Dermis microvascular lymphatic vessel endothelial cell (primary cell): ENCODE measurements at places on chromosomes 13 and 19.

DNA sequence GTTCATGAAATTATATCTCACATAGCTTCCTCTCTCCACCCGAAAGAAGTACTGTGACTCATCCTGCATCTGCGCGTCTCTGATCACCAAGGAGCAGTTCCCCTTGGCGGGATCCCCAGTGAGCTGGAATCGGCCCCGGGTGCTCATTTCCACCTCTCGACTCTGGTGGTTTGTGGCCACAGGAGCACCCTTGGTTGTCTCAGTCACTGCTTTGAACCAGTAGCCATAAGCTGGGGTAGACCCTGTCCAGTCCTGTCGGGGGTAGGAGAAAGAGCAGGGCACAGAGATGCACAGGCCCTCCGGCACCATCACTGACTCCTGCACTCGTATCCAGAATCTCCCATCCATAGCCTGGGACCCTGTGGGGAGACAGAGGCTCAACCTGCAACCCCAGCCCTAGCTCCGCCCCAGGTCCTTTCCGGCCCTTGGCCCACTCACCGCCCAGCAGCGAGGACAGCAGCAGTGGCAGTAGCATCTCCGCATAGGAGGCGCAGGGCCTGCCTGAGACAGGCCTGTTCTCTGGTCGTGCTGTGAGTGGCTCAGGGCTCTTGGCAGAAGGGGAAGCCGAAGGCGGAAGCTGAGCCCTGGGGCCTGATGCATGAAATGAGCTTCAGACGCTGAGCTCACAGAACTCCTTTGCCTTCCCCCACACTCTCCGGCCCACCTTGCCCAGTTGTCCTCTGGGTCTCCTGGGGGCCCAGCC, at the start of gene SIGLEC10:
Gene SIGLEC10, minus strand, starts transcription at position 536 of the 703 bp plus-strand sequence. Its CDS starts 61 bp downstream, at position 475.
- DNase-seq: no peak

DNA sequence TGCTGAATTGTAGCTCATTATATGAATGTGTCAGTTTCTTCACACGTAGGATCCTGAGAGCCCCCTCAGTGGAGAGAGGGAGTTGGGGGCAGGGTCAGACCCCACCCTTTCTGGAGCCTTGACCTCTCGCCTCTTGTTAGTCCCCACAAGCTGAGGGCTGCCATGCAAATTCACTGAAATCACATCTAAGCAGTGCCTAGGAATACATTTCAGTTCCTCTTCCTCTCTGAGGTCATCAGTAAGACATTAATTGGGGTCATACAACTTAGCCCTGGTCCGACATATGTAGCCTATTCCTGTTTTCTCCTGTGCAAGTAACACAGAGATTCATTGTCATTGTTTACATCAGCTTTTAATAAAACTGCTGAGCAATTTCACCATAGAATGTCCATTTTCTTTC, 30.0 kb downstream of the MYO9B start:
- no peak for DNase-seq

DNA sequence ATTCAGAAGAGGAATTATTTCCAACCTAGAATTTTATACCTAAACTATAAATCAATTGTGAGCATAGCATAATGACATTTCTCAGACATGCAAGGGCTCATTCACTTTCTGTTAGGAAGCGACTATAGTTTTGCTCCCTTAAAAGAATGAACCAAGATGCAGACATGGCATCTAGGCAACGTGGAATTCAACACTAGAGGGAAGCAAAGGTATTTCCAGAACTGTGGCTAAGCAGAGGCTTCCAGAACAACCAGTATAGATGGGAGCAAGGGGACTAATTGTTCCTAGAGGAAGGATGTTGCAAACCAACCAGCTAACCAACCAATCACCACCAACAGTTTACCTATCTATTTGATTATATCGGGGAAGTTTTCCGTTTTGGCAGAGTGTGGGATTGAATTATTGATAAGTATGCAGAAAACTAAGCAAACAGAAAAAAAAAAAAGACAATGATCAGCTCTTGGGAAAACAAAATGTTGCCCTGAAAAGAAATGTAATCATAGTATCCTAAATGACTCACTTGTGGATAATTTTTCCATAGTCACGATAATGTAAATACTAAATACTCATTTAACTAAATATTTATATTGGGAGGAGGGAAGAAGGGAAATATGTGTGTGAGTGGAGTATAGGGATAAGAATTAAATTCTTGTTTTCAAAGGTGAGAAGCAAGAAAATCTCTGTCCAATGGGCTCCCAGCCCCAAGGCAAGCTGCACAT, 21.1 kb downstream of the ARL11 start:
- no peak for DNase-seq

DNA sequence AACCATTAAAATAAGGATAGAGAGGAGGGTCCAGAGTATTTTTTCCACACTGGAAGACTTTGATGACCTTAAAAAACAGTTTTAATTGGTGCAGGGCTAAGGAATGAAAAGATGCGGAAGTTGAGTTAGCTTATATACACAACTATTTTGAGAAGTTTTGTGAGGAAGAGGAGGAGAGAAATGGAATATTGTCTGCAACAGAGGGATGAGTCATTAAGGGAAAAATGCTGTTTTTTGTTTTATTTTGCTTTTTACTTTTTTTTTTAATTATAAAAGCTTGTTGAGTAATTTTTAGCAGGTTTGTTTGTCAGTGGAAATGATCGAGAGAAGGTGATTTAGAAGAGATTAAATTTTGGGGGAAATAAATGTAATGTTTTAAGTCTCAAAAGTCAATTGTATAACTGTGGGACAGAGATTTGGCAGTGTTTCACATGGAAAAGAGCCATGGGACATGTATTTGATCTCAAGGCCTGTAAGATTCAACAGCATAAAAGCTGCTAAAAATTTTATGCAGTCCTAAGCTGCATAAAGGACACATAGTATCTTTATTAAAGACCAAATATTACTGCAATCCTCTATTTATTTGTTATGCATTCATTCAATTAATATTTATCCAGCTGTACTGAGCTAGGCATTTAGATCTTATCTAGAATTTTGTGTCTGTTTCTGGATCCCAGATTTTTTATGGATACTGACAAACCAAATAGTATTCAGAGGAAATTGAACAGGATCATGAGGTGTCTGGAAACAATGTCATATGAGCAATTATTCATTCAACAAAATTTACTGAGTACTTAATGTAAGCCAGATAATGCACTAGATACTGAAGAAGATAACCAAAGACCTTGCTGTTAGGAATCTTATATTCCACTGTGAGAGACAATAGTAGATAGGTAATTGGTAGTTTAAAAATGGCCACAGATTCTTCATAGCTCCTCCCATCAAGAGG, 72.7 kb downstream of the DNAJC15 start:
- peak; percentile 72 for DNase-seq

GRCh38 chr19:5215431-5215830, 125.2 kb downstream of the PTPRS start:
- DNase-seq: no peak

DNA sequence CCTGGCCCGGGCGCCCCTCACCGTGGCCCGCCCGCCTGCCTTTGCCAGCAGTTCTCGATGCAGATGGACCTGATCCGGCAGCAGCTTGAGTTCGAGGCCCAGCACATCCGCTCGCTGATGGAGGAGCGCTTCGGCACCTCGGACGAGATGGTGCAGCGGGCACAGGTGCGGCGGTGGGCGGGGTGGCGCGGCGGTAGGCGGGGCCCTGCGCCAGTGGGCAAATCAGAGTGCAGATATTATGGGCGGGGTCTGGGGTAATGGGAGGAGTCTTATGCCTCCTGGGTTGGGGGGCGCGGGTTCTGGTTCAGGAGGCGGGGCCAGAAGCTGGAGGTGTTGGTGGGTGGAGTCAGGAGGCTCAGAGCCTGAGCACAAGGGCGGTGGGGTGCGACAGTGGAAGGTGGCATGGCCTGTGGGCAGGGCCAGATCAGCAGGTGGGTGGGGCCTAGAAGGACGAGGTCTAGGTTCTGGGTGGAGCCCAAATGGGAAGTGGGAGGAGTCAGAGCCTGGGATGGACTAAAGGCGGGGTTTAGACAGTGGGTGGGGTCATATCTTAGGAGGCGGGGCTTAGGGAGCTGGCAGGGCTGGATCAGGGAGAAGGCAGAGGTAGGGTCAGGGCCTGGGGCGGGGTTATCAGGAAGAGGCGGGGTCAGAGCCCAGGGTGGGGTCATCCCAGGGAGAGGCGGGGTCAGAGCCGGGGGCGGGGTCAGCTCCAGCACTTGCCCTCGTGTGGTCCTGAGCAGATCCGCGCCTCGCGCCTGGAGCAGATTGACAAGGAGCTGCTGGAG, 5.6 kb downstream of the APC2 start:
- peak; percentile 54 for DNase-seq

- no peak for DNase-seq
Observed at GRCh38 chr13:112854321-112854720, 114.7 kb upstream of the MCF2L start.

DNA sequence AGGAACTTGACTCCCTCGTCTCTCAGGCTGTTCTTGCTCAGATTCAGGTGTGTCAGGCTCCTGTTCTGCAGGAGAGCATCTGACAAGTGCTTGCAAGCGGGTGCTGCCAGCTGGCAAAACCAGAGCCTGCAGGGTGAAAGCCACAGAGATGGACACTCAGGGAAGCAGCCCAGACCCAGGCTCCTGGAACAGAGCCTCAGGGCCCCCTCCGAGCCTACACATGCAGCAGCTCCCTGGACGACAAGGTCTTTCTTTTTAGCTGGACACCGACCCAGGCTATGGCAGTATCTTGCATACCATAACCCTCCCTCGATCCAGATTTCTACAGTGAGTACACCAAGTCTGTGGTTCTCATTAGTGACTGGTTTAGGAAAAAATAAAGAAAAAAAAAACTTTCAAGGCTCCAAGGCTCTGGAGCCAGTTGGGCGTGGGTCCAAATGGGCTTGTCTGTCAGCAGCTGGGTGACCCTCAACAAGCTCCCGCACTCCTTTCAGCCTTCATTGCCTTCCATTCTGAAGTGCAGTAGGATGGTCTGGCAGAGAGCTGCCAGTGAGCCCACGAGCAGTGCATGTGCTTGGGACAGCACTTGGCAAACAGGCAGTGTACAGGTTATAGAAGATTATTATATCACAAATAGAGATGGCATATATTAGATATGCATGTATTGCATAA, 29.9 kb downstream of the NLRP13 start:
- no peak for DNase-seq

DNA sequence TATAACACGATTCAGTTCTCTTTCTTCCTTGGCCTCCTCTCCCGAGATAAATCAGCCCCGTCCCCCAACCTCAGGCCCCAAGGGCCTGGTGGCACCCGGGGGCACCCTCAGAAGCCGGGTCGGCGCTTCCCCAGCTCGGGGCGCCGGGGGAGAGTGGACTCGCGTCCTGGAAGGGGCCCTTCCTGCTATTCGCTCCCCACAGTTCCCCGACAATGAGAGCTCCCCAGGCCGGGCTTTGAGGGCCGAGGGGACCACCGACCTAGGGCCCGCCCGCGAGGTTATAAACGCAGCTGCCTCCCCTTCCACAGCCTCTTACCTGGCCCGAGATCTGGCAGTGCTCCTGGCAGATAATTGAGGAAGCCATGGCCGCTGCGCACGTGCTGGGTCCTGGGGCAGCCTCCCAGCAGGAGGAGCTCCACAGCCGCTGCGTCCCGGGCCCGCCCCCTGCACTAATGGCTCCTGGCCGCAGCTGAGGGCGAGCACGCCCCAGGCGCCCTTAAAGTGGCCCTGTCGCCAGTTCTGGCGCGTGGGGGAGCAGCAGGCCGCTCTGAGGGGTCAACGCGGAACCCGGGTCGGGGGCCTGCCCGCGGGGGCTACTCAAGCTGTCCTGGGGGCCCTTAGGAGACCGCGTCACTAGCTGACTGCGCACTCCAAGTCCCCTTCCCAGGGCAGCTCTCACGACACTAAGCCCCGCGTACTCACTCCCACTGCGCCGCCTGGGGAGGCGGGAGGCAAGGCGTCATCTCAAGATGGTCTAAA, at the start of gene SOHLH2:
Gene SOHLH2, minus strand, starts transcription at position 394 of the 759 bp plus-strand sequence. Its CDS starts 30 bp downstream, at position 364.
- DNase-seq: no peak
